ENCODE measurements at places on chromosomes 2 and 18.

DNA sequence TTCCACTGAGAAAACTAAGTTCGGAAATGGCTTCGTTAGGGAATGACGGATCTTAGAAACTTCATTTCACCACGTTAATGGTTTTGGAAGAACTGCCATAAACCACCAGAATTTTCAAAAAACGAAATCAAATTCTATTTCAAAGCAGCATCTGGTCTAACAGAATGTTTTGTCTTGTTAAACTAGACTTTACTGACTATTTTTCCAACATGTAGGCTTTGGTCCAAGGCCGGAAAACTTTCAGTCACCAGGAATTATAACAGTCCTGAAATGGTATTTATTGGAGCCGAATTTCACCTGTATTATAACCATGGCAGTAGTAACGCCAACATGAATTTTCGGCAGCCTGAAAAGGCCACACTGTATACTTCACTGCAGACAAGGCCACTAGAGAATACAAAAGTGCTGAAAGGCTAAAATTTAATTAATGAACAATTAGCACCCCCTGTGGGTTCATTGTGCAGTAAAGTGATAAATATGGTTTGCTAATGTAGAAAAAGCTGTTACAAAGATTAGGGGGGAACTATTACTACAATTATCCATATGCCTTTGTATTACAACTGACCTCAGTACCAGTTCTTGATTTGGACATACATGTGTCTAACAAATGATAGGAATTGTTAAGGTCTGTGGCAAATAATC lies 116.4 kb downstream of the ZNF521 start:
- DNase-seq, result no peak

GRCh38 chr2:232315049-232315922 lies 63.3 kb upstream of the ALPP start:
- DNase-seq, result peak; percentile 49

DNA sequence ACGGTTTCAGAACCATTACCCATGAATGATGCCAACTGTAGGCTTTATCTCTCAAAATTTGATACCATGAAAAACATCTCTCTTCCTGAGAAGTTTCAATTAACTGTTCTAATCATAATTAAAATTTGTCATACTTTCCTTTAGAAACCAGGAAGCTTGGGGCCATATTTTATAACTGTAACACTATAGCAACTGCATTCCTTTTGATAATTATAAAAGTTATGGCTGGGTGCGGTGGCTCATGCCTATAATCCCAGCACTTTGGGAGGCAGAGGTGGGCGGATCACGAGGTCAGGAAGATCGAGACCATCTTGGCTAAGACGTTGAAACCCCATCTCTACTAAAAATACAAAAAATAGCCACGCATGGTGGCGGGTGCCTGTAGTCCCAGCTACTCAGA lies 70.6 kb downstream of the DNAH7 start:
- no peak for DNase-seq

GRCh38 chr2:190094316-190094871 lies 31.9 kb upstream of the MSTN start:
- DNase-seq, result no peak

- no peak for DNase-seq
Observed at GRCh38 chr2:21019678-21020021, 24.2 kb downstream of the APOB start.

- no peak for DNase-seq
Observed at GRCh38 chr2:13522917-13523821, 806.4 kb downstream of the TRIB2 start.

DNA sequence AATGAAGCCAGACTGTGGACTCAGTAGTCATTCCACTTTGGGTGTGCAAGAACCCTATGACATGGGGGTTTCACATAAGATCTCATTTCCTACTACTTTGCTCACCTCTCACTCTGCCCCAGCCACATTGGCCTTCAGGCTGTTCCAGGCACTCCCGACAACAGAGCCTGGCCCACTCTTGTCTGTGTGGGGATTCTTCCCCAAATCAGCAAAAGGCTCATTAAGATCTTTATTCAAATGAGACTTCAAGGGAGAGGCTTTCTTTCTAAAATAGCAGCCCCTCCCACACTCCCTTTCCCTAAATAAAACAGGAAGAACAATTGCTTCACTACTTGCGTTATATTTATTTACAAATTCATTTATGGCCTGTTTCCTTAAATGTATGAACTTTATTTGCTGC lies 3.5 kb upstream of the CDC42EP3 start:
- no peak for DNase-seq

GRCh38 chr18:400456-400855 lies 100.0 kb downstream of the COLEC12 start:
- DNase-seq, result no peak

DNA sequence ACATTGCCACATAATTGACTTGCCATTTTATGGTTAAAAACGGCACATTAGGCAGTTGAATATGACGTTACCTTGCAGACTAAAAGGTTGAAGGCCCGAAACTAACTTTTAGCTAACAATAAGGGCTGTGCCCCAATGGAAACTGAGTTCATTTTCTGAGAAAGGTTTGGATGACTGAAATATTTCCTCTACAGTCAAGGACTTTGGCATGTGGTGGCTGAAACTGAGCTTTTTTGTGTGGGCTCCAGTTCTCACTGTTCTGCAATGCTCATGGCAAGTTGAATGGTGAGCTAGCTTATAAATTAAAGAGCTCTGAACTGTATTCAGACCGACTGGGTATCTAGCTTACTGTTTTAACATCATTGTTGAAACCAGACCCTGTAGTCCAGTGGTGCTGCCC lies 23.8 kb upstream of the TXNDC2 start:
- no peak for DNase-seq

DNA sequence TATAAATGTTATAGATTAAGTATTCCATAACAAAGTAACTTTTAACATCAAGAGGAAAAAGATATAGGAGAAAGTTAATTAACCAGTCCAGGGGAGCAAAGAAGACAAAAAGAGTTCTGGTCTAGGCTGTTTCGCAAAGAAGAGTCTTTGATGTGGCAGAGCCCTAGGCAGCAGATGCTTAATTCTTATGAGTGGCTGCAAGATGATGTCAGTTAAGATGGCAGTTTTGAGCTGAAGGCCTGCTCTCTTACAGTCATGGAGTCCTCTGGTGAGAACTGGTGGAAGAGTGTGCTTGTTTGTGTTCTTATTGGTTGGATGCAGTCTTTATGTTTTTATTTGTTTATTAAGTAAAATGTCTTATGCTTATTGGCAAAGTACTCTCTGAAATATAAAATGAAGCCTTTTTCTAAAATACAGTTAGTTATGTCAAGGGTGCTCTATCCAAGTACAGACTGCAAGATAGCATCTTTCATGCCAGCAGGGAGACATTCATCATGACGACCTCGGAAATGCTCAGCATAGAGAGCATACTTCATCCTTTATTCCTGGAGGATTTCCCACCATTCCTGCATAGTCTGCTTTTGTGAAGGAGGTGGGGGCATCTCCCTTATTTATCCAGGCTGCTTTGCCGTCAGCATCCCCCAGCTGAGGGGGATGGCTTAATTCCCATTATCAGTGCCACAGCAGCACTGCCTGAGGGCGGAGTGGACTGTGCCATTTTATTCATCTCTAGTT lies 38.9 kb upstream of the SERPINE2 start:
- DNase-seq, result no peak

GRCh38 chr2:172066394-172066886 lies 18.9 kb upstream of the DLX1 start:
- no peak for DNase-seq

DNA sequence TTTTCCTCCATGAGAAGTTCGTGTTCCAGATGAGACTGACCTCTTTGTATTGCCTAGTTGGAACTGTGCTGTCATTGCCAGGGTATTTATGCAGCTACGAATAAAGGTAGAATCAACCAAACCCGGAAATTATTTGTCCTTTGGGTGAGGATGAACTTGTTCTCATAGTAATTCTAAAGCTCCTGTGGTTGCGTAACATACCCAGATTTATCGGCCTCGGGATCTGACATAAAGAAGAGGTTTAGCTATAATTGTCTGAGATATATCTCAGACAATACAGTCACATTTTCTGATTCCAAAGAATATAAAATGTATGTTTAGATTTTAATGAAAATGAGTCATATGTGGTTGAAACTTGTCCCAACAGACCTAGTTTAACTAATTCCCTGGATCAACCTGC lies 628.7 kb upstream of the LINC00305 start:
- no peak for DNase-seq

DNA sequence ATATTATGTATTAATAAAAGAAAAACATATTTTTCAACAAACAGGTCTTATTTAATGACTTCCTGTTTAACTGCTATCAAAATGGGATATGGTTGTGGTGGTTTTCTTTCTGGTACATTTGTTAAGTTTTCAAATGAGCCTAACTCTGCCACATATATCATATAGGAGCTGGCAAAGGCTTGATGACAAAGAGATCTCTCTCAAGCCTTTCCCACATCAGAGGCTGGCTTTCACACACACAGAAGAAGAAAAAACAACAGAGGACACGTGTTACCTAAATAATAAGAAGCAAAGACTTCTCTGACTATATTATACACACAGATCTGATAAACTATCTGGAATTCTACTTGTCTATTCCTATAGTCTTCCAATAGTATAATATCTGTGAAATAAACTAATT lies 46.1 kb downstream of the CFAP36 start:
- DNase-seq, result no peak

DNA sequence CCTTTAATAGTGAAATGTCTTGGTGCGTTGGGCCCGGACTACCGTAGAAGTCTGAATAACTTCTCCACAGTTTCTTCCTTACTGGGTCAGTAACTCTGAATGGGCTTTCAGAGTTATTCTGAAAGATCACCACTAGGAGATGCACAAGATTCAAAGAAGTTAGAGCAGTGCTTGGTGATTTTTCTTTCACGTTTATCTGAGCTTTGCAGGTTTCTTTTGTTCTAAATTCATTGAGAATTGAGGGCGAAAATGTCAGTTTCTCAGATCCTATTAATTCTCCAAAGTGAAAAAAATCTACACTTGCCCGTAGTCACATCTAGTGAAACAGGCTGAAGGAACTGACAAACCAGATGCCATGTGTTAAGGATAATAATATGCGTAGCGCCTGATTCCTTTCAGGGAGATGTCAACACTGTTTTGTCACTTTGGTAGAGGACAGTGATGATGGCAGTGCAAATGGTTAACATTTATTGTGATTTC lies 70.1 kb downstream of the QPCT start:
- DNase-seq, result no peak

DNA sequence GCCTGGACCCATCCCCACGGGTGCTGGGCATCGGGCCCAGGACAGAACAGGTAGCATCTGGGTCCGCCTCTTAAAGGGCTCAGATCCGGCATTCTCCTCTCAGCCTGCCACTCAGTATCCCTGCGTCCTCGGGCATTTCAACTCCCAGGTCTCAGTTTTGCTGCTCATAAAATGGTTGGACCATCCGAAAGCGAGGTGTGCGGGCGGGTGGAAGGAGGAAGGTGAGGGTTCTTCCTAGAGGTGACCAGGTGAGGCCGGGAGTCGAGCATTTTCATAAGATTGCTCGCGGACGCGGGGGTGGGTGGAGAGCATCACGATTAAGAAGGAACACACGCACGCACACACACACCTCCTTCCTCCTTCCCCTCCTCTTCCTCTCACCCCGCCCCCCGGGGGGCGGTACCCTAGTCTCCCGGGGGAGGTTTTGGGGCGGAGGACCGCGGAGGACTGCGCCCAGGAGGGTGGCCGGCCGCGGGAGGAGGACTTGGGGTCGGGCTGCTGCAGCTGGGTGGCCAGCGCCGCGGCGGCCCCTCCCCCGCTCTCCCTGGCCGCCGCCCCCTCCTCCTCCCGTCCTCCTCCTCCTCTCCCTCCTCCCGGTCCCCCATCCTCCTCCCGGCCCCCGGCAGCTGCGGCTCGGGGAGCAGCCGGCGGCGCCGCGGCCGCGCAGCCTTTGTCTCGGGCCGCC lies 97.9 kb upstream of the GPR45 start:
- DNase-seq, result peak; percentile 65

DNA sequence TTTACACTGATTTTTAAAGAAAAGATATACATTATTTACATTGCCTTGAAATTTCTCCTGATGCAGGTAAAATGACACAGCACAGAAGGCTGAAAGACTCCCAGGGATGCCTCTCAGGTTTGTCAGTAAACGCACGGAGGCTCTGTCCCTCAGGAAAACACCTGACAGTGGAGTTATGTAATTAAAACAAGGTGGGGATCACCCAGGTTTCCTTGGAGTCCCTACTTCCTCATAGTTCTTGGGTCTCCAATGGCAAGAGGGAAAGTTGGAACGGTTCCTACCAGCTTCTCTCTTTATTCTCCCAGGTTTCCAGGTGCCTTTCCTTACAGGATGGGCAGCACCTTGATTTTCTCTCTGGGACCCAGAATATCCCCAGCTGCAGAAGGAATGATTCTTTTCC lies 654.8 kb downstream of the SLC4A3 start:
- no peak for DNase-seq

GRCh38 chr18:26462355-26462754 lies 86.0 kb downstream of the KCTD1 start:
- DNase-seq, result no peak

GRCh38 chr2:1743396-1744150 lies 742 bp downstream of the PXDN start:
- DNase-seq, result no peak

DNA sequence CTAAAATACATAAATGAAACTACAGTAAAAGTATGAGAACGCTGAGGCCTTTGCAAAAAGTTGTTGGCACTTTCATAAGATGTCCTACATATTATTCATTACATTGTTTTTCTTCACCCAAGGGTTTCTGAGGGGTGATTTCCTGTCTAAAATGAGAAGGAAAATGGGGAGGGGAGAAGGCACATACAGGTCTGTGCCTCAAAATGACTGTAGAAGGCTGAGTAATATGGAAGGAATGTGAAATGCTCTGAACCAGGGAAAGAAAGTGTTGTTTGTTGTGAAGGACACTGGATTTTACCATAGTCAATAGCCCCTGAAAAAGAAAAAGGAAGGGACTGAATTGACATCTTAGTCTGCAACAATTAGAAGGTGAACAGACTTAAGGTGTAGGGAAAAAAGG lies 99.5 kb upstream of the RNF152 start:
- DNase-seq, result no peak

- no peak for DNase-seq
Observed at GRCh38 chr2:237198164-237198855, 112.6 kb downstream of the COPS8 start.

DNA sequence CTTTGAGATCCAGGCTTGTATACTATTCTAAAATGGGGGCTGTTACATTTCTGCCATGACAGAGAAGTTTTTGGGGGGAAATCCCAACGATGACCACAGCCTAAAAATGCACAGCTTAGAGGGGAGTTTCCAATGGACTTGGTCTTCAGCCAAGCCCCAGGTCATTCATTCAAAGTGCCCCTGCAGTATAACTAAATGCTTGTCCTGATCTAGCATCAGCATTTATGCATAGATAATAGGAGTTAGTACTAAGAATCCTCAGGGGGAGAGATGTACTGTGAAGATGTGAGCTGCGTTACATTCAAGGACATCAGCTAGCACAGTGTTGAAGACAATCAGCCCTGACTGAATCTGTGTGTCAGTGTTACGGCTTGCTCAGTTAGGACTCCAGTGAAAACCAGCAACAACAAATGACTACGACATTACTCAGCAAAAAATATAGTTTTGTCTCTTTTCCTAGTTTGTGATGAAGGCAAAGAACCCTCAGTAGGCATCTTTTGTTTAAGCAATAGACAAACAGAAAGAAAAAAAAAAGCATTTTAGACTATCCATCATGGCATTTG lies 160.9 kb downstream of the ZEB2 start:
- peak; percentile 67 for DNase-seq

GRCh38 chr18:24181806-24182205 lies 42.9 kb downstream of the CABYR start:
- no peak for DNase-seq
